ENCODE measurements at places on chromosomes 5 and 9. TPM values are rescaled to one million over a fixed set of nuclear protein-coding genes. Genes with fewer than 3 reads are reported as not detected.
A peak's percentile ranks its signal among the peaks of the same experiment; 100 is the strongest.

The SOHLH1 gene
- total RNA-seq = not detected

- no peak overlapping the region for H3K27ac ChIP-seq
- H3K4me1 ChIP-seq = no peaks in the 10 kb centered on the region
- no peak overlapping the region for H3K4me3 ChIP-seq
- no peak for DNase-seq
- H3K27me3 ChIP-seq = no peaks in the 10 kb centered on the region
Observed at GRCh38 chr9:127281891-127282290, 17.3 kb downstream of the GARNL3 start.

- H3K4me1 ChIP-seq = no peaks in the 10 kb centered on the region
- H3K27ac ChIP-seq = no peak overlapping the region
- no peaks in the 10 kb centered on the region for H3K27me3 ChIP-seq
- DNase-seq = no peak
Observed at GRCh38 chr5:142904416-142904815, 134.2 kb downstream of the ARHGAP26 start.

DNA sequence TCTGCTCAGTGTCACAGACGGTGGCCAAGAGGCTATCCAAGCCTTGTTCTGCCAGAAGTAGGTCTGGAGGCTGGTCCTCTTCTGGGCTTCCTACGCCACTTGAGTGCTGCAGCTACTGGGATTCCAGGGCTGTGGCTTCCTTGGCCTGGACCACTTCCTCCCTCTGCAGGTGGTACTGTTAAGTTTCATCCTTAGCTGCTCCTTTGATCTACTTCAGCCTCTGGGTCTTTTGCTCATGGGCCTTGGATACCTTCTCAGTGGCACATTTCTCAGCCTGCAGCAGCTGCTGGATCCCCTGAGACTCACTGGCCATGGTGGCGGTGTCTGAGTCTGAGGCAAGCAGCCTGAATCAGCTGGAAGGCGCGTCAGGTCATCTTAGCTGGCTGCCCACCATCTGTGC lies 10.3 kb downstream of the CNOT8 start:
- H3K4me3 ChIP-seq = no peak overlapping the region
- peak; percentile 42 for DNase-seq
- H3K36me3 ChIP-seq = peaks cover 55% of the 10 kb centered on the region

- no peak for DNase-seq
- H3K36me3 ChIP-seq = no peaks in the 10 kb centered on the region
- H3K4me1 ChIP-seq = no peaks in the 10 kb centered on the region
- no peak overlapping the region for H3K4me3 ChIP-seq
Observed at GRCh38 chr9:86062845-86063693, 36.3 kb downstream of the GOLM1 start.

- DNase-seq = no peak
- H3K27ac ChIP-seq = no peak overlapping the region
Observed at GRCh38 chr5:100131161-100131560, 404.0 kb upstream of the FAM174A start.

DNA sequence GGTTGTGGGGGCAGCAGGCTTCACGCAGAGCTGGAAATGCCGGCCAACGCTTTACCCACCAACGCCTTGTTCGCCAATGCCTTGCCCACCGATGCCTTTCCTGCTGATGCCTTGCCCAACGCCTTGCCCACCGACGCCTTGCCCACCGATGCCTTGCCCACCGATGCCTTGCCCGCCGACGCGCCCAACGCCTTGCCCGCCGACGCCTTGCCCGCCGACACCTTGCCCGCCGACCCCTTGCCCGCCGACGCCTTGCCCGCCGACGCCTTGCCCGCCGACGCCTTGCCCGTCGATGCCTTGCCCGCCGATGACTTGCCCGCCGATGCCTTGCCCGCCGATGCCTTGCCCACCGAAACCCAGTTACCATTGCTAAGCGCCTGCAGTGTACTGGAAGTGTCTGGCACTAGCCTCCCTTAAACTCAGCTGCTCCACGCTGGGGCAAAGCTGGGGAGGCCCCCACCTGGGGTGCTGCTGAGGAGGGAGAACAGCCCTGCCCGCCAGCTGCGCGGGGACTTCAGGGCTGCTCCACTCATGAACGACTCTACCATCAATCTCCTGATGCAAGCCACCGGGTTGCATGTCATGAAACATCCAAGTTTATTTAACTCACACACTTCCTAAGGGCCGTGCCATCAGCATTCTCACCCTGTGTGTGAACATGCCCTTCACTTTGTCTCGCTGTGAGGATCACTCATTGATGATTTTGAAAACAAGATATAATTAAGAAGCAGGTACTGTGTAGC lies 1.8 kb downstream of the SLC6A18 start:
- no peaks in the 10 kb centered on the region for H3K4me1 ChIP-seq
- H3K36me3 ChIP-seq = no peaks in the 10 kb centered on the region
- no peak overlapping the region for H3K4me3 ChIP-seq
- no peak overlapping the region for H3K27ac ChIP-seq
- DNase-seq = no peak
- no peaks in the 10 kb centered on the region for H3K27me3 ChIP-seq
